NB4 (cell line): ENCODE measurements at places on chromosomes 4 and X.

- peak; percentile 16 for DNase-seq
Measured at GRCh38 chrX:15947648-15948317, 93.2 kb upstream of the AP1S2 start.

GRCh38 chr4:89356086-89356485 is 48.5 kb upstream of the GPRIN3 start:
- no peak for DNase-seq

DNA sequence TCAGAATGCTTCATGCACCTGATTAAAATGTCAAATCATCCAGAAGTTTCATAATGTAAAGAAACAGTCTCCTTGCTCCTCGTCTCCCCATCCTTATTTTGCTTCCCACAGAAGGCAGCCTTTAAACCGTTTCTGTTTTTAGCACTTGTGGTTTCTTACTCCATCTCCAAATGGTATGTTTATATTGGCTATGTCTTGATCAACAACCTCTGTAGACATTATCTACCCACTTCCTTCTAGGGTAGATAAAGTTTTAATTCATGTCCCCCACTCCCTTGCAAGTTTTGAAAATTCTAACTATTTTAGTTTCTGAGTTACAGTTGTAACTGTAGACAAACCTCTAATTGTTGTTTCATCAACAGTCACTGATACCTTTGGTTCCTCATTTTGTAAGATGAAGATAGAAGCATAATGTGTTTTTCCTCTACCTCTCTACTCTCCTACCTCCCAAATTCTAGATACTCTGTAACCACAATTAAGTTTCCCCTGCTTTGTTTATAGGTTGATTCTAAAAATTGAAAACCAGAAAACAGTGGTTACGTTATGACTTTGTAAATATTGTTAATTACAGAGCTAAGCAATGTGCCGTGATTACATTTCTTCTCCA is 291.7 kb upstream of the GATB start:
- DNase-seq: peak; percentile 67

GRCh38 chr4:113641025-113641431 is 120.5 kb downstream of the CAMK2D start:
- no peak for DNase-seq

- no peak for DNase-seq
Measured at GRCh38 chrX:12210196-12210815, 72.0 kb downstream of the FRMPD4 start.

GRCh38 chrX:27444093-27444908 is 18.8 kb downstream of the PPP4R3C start:
- no peak for DNase-seq

DNA sequence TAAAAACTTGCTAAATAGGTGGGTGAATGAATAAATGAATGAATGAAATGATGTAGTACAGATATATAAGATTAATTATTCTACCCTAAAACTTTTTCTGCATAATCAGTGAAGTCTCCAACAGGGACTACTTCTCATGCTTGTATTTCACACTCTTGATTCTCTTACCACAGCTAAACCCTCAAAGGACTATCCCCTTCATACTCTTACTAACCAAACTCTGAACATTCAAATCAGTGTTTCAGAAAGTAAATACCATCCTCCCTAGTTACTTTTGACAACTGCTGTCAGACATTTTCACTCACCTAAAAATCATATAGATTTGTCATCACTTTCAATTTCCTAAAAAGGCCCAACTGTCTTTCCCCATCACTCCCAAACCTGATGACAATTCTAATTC is 234.3 kb upstream of the HHIP start:
- no peak for DNase-seq

GRCh38 chrX:129568349-129568748 is 28.3 kb downstream of the OCRL start:
- no peak for DNase-seq

DNA sequence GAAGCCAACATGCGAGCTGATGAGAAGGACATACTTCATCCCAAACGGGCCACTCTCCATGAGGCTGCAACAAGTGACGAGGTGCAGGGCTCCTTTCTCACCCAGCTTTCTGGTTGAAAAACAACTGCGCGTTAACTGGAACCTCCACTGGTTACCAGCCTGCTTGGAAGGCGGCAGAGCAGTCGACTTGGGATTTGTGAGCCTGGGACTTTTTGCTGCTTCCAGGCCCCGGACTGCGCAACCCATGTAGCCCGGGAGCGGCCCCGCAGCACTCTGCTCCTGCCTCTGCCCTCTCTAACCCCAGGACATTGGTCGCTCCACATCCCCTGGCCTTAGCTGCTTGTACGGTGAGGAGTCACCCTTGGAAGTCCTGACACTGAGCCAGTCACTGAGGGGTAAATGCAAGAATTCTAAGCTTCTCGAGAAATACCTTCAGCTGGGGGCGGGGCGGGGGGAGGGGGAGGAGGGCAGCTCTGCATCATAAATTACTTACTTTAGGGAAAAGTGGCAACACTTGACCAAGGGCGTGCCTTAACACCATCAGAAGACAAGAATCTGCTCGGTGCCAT is 72.7 kb downstream of the MTMR1 start:
- DNase-seq: no peak

DNA sequence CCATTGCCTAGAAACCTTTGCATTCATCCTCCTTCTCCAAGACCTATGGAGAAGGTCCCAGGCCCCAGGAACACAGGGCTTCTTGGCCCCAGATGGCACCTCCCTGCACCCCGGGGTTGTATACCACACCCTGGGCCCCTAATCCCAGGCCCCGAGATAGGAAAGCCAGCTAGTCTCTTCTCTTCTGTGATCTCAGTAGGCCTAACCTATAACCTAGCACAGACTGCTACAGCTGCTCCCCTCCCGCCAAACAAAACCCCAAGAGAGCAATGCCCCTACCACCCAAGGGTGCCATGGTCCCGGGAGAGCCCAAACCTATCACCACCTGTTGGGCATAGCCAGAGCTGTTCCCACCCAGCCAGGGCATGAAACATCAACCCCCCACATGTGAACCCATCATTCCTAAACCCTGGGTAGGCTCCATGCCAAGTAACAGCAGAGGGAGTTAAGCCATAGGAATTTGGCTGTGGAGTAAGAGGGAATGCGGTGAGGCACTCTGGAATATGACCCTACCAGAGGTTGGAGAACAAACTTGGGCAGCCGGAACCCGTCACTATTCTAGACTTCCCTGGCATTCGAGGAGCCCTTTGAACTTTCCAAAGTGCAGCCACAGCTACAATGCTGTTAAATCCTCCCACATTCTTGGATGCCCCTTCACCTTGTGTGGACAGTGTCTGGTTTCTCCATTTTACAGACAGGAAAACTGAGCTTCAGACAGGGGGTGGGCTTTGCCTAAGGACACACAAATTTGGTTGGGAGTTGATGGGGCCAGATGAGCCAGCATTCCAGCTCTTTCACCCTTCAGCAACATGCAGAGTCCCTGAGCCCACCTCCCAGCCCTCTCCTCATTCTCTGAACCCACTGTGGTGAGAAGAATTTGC is 10.9 kb upstream of the SASH3 start:
- DNase-seq: no peak

DNA sequence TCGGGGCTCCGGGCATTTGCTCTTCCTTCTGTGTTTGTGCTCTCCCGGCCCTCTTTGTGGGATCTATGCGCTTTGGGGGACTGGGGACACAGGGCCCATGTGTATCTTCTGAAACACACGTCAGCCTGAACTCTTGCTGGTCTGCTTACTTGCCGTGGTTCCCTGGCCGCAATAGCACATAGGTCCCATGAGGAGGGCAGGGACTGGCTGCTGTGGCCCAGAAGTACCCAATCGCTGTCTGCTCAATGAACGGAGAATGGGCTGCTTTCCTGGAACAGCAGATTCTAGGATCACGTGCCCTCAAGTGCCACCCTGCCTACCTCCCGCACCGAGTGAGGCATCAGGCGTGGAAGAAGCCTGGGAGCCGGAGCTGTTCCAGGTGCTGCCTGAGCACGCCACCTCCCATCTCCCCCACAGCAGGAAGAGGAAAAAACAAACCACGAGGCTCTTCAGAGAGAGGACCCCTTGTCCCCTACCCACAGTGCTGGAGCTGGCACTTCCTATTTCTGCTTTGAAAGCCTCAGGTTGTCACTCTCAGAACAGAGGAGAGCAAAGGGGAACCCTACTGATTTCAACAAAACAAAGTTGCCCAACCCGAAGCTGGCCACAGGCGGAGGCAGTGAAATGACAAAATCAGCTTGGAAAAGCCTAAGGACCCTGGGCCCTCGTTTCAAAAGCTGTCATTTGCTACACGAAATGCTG is 3.8 kb downstream of the G6PD start:
- peak; percentile 93 for DNase-seq

GRCh38 chr4:83197555-83198235 is 83.2 kb upstream of the PLAC8 start:
- DNase-seq: peak; percentile 94

DNA sequence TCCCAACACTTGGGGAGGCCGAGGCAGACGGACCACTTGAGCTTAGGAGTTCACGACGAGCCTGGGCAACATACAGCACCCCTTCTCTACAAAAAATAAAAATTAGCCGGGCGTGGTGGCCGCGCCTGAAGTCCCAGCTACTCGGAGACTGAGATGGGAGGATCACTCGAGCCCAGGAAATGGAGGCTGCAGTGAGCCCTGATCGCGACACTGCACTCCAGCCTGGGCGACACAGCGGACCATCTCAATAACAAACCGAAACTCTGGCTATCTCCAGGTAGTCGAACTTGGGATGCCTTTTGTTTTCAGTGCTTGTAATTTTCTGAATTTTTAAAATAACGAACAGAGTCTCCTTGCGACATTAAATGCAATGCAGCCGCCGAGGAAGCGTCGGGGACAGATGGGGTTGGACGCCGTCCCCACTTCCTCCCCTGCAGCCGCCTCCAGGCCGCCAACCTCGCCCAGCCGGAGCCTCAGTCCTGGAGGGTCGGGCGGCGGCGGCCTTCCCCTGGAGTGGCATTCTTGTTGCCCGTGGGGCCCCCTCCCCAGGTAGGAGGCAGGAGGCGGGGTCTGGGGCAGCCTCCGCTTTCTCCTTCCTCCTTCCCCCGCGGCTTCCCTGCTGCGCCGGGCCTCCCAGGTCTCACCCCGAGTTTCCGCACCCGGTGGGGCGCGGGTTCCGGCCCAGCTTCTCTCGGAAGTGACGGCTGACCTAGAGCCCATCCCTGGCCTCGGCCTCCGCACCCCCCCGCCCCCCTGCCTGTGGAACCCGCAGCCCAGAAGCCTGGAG is 14.6 kb downstream of the HMX1 start:
- peak; percentile 46 for DNase-seq

- DNase-seq: no peak
Measured at GRCh38 chr4:176478076-176478475, 158.3 kb downstream of the SPCS3 start.

GRCh38 chr4:158121161-158121579 is 51.7 kb downstream of the GASK1B start:
- no peak for DNase-seq

- DNase-seq: no peak
Measured at GRCh38 chrX:122055460-122055859, 1008.0 kb downstream of the GLUD2 start.

GRCh38 chr4:10164877-10165283 is 48.3 kb upstream of the WDR1 start:
- peak; percentile 64 for DNase-seq

- no peak for DNase-seq
Measured at GRCh38 chr4:8559524-8560264, 20.5 kb upstream of the GPR78 start.

GRCh38 chr4:40377512-40378365 is 42.6 kb downstream of the CHRNA9 start:
- DNase-seq: no peak

DNA sequence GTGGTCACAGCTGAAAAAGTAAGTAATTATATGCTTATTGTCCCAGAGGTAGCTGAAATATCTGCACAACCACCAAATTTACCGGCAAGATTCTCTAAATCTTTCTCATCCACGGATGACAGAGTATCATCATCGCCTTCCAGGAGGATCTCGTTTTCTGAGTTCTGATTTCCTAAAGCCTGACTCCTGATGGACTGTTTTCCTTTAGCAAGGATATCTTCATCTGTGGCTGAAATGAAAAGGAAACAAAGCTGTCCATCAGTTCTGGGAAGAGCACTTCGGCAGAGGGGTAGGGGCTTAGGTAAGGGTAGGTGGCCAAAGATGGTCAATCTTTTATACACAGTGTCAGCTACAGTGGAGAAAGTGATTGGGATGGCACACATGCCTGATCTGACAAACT is 8.7 kb downstream of the MAB21L2 start:
- DNase-seq: no peak

GRCh38 chrX:72306085-72306801 is 529 bp upstream of the CITED1 start:
- peak; percentile 39 for DNase-seq

DNA sequence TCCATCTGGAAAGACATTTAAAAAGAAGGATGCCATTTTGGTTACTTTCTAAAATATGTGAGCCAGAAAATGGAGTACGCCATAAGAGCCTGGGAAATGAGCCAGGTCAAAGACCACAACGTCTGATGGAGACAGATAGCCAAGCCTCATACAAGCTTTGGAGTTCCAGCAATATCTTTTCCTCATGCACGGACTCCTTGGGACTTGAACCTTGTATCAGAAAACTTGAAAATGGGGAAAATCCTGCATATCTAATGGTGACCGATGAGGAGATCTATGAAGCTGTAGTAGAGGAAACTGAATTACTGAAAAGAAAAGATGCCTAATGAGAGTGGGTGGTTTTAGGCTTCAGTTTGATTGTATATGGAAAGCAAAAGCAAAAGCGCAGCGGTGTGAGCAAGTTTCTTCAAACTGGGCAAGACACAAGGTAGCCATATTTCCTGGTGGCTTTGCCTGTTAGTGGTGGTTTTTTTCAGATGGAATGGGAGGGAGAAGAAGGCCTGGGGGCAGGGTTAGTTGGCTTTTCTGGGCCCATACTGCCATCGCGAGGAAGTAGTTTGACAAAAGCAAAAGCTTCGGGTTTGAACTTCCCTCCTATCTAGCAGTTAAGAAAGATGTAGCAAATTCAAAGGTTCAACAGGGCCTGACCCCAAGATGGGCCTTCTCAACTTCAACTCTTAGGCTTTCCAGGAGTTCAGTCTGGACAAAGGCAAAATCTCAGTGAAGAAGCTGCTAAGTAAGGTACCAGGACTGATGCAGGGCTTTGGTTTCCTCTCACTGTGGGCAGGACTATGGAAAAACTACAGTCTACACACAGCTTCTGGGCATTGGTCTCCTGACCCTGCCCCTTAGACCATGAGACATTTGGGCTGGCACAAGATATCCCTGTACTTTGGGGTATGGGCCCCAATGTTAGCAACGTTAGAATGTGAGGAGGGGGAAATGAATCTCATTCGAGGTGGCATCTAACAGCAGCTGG is 210.0 kb upstream of the STK26 start:
- DNase-seq: no peak

DNA sequence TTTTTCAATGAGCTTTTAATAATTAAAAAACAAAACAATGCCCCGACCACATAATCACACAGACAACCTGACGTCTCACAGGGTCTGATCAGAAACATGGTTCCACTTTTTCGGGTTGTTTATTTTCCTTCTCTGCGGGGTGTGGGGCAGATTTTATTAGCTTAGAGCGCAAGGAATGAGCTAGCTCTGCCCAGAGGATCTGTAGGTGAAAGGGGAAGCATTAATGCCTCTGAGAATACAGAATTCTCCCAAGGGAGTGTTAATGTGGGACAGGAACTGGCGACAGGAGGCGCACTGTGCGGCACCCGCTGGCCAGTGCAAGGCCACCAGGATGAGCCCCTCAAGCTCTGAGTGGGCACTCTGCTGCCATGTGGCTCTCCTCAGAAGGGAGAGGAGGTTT is 181.5 kb downstream of the TSPAN5 start:
- peak; percentile 85 for DNase-seq
